ENCODE measurements at places on chromosomes 16 and 17.

DNA sequence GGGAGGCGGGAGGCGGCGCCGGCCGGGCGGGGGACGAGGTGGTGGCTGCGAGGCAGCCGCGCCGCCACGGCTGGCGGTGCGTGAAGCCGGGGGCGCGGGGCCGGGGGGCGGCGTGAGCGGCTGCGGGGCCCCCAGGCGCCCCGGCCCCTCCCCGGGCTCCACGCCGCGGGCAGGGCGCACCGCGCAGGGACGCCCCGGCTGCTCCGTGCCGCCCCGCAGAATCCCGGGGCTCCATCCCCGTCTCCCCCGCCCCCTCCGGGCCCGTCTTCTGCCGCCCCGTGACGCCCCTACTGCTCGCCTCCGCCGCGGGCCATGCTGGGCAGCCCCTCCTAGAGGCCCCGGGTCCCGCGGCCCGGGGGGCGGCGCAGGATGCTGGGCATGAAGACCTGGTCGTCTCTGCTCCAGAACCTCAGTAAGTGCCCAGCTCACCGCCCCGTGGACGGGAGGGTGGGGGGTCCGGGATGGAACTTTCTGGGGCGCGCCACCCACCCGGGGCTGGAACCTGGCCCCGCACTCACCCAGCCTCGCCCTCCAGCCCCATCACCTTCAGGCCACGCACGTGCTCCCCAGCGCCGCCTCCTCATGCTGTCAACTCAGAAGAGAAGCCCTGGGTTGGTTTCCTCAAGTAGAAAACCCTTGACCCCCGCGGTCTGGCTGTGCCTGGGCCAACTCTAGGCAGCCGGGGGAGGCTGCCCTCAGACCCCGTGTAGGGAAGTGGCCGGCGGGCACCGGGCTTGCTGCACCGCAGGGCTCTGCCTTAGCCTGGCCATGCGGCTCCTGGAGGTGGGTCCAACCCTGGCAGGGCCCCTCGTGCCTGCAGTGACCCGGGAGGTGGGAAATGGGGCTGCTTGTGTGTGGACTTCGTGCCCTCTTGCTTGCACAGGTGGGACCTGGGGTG is 150.2 kb upstream of the GSE1 start:
- DNase-seq, result no peak

GRCh38 chr17:78184351-78184750 is 2.5 kb downstream of the TK1 start:
- DNase-seq, result no peak

- no peak for DNase-seq
Observed at GRCh38 chr17:5892921-5893675, 177.1 kb upstream of the WSCD1 start.

GRCh38 chr17:72338847-72339790 is 218.3 kb downstream of the SOX9 start:
- DNase-seq, result no peak

DNA sequence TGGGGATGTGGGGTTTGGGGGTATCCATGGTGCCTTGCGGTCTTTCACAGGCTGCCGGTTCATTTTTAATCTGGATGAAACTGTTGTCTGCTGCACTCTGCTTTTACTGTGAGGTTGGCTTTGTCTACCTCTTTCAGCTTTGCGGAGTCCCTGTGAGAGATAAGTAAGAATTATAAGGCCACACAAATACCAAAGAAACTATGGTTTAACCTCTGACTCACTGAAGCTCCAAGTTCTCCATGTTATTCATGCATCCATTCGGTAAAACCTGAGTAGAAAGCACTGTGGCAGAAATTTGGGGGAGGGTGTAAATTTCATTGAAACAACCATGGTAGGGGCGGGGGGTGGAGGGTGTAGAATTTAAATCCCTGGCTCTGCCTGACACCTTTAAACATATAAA is 30.5 kb downstream of the KIAA0753 start:
- no peak for DNase-seq

- no peak for DNase-seq
Observed at GRCh38 chr16:65786916-65787315, 579.6 kb upstream of the CDH5 start.

DNA sequence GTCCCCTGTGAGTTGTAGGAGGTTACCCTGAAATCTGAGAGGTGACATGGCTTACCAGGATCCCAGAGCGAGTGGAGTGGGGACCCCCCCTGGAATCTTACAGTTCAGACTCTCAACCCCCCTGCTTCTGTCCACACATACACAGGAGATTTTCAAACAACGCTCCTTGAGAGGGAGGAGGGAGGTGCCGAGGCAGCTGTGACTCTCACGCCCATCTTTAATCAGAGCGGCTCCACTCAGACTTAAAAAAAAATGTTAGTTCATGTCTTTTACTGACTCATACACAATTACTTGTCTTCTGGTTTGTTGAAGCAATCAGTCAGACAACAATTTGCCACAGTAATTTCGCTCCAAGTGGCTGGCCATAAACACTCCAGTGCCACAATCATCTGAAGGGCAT is 15.4 kb upstream of the TMEM220 start:
- DNase-seq, result no peak

- no peak for DNase-seq
Observed at GRCh38 chr16:85449191-85449884, 163.8 kb upstream of the GSE1 start.

DNA sequence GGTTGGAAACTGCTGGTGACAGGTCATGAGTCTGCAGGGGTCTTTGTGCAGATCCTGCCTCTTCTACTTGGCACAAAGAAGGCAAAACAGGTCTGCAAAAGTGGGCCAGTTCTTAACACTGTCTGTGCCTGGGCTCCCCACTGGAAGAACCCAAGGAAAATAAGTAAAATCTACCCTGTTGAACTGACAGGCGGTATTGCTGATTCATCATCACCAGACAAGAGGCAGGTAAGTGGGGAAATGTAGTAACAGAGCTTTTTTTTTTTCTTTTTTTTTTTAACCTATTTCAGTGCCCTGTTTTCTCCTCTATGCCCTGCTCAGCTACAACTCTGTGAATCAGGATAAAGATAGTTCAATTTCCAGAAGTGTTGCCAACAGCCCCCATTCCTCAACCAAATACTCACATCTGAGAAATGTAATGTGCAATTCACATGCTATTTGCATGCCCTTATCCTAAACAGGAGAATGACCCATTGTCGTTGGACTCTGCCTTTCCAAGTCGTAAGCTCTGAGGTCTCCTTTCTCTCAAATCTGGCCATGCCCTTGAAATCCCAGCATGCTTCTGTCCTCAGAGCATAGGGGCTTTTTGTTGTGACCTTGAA is 237.0 kb downstream of the SOX9 start:
- no peak for DNase-seq

DNA sequence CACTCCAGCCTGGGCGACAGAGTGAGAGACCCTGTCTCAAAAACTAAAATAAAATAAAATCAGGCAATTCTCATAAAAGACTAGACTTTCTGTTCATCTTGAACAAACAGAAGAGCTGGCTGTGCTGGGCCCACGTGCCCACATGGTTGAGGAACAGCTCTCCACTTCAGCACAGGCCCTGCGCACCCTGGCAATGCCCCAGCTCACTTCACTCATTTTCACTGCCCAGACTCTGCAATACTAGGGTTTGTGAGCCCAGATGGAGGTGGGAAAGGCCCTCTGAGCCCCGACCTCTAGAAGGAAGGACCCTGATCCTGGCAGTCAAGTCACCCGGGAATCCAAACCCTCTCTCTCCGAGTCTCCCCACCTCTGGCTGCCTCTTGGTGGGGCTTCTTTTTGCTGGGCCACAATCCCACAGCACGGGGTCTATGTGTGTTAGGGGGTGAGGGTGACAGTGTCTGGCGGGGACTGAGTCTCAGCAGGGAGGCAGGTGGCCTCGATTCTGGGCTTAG is 14.8 kb downstream of the MYLK3 start:
- DNase-seq, result no peak

DNA sequence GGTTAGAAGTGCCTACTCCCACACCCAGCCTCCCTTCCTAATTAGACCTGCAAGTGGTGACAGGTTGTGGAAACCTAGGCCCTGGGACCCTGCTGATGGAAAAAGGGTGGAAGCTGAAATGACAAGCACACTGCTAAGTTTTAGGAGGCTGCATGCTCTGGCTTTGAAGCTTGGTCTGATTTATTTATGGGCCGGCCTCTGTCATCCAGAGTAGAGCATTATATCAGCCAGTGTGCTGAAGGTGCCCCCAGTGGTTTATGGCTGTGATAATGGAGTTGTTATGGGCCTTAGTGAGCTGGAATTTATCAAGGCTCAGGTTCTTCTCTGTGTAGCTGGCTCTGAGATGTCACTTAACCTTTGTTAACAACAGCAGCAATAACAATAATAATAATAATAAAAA is 142.6 kb downstream of the UTP18 start:
- no peak for DNase-seq

- no peak for DNase-seq
Observed at GRCh38 chr17:39870776-39871175, 2.8 kb downstream of the ZPBP2 start.

GRCh38 chr17:7260651-7261378 is 1.5 kb downstream of the CLDN7 start:
- DNase-seq, result peak; percentile 62

GRCh38 chr16:71807905-71808592 is 585 bp downstream of the AP1G1 start:
- no peak for DNase-seq

- DNase-seq, result no peak
Observed at GRCh38 chr17:57622683-57623433, 122.2 kb downstream of the CCDC182 start.

DNA sequence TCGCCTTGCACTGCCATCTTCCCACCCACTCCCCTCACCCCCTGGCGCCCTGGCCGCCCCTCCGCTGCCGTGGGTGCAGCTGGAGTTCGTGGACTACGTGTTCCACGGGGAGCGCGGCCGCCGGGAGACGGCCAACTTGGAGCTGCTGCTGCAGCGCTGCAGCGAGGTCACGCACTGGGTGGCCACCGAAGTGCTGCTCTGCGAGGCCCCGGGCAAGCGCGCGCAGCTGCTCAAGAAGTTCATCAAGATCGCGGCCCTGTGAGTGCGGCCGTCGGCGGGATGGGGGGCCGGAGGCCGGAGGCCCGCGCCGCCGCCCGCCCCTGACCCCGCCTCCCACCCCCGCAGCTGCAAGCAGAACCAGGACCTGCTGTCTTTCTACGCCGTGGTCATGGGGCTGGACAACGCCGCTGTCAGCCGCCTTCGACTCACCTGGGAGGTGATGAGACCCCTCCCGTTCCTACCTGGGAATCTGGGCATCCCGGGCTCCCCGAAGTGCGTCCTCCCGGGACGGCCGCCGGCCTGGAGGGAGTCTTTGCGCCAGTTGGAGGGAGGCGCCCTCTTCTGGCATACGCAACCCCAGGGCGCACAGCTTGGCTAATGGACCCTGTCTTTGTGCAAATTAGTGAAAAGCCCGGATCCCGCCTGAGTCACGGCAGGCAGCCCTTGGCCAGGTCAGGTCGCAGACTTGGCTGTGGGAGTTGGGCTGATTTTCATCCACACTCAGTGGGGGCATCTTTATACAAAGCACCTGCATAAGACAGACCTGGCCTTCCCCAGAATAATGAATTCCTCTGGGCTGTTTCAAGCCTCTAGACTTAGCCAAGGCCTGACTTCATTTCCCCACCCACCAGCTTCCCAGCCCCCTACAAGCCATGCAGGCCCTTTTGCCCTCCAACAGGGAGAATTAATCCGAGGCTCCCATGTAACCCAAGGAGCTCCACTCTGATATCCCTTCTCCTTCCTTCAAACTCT is 14.3 kb downstream of the RAPGEFL1 start:
- DNase-seq, result peak; percentile 56

Data from progenitor cell of endocrine pancreas (in vitro differentiated cells).